ENCODE measurements at places on chromosomes 2 and 18.

GRCh38 chr18:59900222-59901128 lies 679 bp downstream of the PMAIP1 start:
- DNase-seq, result peak; percentile 42

- no peak for DNase-seq
These were observed 72.5 kb upstream of the OTOF start for GRCh38 chr2:26550276-26551015.

GRCh38 chr2:191678437-191679100 lies 633 bp downstream of the NABP1 start:
- DNase-seq, result peak; percentile 39

- DNase-seq, result no peak
These were observed 50.3 kb downstream of the HPCAL1 start for GRCh38 chr2:10352972-10353371.

- DNase-seq, result peak; percentile 39
These were observed 31.1 kb downstream of the NAB1 start for GRCh38 chr2:190679813-190680591.

DNA sequence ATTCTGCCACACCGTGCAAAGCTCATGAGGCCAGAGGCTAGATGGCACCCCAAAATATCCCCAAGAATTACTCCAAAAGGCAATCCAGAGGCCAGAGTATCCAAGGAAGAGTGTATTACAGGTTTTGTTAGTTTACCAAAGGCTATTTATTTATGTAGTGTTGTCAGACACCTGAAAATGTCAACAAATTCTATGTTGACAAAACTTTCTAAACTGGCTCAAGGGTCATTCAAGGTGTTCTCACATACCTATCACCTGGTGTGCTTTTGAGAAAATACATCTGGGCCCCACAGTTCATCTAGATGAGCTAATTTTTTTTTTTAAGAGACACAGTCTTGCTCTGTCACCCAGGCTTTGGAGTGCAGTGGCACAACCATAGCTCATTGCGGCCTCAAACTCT lies 12.4 kb upstream of the DTNB start:
- DNase-seq, result no peak

DNA sequence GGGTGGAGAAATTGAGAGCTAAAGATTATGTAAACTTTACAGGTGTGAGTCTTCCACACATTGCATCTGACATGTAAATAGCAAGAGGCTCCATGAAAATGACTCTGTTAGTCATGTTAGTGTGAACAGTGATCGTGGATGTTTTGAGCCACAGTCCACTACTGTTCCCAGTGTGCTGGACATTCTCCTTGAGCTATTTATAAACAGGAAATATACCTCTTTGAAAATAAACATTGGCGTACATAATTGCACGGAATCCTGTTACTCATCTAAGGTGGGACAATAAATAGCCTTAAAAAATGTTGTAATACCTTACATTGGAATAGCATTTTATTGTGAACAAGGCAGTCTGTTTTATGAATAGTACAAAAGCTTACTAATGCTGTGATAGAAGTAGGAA lies 37.0 kb downstream of the LIMS1 start:
- DNase-seq, result no peak

DNA sequence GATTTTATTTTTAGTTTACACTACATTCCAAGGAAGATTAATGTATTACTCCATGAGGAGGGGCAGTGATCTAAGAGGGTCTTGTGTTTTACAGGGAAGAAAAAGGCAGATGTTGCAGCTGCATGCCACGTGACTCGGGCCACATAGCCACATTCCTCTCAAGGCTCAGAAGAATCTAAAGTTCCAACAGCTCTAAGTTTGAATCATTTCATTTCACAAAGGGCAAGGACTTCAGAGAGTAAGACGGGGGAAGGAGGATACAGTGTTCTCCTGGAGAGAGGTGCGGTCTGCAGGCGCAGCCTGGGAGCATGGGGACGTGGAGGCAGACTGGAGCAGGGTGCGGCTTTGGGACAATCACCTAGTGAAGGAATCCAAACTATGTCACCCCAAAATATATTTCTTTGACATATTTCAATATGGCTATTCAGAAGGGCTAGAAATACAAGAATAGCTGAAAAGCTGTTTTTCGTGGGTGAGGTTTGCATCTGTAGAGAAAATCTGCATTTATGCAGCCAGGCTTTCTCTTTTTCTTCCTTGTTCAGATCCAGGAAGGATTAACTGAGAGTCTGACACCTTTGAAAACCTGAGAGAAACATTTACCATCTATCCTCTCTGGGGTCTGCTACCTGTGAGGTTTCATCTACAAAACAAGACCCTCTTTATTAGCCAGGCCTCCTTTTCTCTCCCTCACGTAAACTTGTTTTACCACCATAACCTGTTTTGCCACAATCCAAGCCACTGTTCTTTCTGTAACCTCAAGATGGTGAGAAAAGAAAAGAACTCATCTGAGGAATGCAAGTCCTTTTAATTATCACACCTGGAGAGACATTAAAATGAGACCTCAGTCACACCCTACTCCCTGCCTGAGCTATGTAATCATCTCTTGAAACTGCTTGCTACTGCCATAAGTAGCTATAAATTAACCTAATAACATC lies 165.1 kb upstream of the NDUFV2 start:
- DNase-seq, result no peak

DNA sequence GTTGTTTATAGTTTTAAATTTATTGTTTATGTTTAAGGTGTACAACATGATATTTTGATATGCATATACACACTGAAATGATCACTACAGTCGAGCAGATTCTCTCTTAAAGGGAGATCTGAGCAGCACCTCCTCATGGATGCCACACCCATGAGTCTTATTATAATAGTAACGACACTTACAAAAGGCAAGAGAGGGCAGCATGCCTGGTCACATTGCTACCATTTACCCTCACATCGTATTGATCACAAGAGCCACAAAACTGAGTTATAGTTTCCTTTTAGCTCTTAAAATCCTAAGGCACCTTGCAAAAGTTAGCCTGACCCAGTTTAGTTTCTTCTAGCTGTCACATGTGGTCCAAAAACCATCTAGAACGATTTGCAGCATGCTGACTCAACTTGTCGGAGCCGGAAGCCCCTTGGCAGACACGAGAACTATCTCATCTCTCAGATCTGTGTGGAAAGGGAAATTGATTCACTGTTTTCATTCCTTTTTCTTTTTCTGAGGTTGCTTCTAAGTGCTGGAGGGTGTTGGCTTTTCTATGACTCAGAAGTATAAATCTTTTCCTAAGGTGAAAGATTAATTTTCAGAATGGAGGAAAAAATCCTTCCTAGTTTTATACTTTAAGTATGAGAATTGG lies 85.3 kb downstream of the CDC42EP3 start:
- DNase-seq, result peak; percentile 63

Data from T follicular helper cell (primary cell).